SHP77 (cell line): ENCODE measurements at places on chromosomes 3 and 15.
A peak's percentile ranks its signal among the peaks of the same experiment; 100 is the strongest.

DNA sequence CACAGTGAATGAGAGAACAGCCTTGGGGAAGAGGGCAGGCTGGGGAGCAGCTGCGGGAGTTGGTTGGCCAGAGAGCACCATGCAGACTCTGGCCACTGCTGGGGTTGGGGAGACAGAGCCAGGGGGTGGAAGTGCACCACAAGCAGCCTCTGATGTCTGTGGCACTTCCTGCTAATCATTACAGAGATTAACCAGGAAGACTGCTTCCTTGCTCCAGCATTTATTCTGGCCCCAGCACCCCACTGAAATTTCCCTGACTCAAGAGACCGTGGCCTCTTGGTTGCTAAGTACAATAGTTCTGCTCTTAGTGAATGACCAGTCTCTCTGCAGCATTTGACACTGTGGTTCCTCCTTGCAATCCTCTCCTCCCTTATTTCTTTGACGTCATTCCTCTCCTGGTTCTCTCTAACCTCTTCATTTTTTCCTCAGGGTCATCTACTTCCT lies 266.2 kb upstream of the ROPN1 start:
- no peak for DNase-seq

- DNase-seq = no peak
These were observed 37.3 kb upstream of the FXR1 start for GRCh38 chr3:180875124-180875698.

DNA sequence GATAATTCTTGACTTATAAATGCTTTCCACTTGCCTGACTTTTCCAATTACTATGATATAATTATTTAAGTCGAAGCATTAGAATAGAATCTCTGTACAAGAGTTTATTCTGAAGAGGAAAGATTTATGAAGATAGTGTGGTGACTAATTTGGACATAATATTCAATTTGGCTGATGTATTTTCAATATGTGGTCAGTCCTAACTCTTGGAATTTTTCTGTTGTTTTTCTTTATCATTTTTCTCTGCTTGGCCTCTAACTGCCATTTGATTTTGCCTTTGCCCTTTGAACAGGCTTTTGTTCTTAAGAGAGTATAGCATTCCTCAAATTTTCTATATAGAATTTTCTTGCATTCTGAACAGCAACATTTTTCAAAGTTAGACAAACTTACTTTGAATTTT lies 2.6 kb upstream of the MDFIC2 start:
- DNase-seq = no peak

DNA sequence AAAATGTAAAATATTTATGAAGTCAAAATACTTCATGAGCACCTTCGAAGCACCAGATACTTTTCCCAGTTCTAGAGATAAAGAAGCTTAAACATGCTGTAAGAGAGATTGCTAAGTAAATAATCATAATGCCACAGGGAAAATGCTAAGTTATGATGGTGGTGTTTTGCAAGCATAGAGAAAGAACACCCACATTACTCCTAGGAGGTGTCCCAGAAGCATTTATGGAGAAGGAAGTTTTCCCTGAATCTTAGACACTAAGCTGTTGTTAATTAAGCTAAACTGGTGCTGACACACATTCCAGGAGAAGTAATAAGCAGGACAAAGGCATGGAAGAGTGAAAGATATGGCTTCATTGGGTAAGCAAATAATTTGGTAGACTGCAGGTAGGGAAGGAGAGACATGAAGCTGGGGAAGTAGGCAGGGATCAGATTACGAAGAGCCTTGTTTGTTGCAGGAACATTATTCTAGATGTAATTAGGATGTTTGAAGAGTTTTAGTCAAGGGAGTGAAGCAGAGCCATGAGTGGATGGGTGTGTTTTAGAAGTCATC lies 40.4 kb upstream of the CHMP2B start:
- DNase-seq = no peak

DNA sequence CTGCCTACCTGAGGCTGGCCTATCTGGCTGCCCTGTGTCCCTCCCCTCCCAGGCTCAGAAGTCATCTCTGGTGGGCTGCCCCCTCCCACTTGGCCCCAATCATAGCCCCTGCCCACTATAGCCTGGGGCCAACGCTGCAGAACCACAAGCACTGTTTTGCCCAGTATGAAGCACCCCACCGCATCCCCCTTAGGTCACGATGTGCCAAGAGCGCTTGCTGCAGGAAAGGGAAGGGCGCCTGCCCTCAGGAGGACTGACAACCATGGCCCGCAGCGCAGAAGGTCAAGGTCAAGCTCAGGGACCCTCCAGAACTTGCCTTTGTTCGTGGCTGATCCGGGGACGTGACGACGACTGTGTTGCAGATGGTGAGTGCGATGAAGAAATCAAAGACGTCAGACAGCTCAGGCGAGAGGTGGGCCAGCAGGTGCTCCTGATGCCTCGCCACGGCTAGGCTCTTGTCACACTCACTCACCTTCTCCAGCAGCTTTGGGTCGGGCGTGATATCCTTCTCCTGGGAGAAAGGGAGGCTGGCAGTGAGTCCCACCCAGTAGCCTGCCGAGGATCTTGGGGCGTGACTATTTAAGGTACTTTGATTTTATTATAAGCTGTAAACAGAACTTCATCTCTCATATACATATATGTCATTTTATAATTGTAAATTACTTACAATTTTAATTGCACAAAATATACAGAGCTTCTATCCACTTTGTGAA lies 146.6 kb downstream of the ATP10A start:
- no peak for DNase-seq

- no peak for DNase-seq
These were observed 54.9 kb downstream of the NSUN3 start for GRCh38 chr3:94117729-94118128.

DNA sequence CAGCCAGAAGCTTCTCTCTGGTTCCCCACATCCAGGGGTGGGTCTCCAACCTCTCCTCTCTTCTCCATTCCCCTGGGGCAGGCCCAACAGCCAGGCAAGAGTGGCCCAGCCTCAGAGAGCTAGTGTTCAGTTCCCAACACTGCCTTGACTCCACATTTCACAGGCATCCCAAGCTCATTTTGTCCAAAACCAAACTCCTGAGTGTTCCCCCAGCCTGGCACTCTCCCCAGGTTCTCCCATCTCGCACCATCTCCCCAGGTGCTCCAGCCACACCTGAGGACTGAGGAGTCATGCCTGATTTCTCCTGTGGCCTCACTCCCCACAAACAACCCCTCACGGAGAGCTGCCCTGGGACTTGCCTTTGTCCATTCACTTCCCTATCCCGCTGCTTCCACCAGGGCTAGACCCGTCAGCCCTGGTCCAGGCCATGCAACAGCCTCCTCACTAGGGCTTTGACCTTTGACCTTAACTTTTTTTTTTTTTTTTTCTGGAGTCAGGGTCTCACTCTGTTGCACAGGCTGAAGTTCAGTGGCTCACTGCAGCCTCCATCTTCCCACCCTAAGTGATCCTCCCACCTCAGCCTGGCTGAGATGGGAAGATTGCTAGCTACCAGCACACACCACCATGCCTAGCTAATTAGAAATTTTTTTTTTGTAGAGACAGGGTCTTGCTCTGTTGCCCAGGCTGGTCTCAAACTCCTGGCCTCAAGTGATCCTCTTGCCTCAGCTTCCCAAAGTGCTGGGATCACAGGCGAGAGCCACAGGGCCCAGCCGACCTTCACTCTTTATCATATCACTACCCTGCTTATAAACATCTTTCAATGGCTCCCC lies 3.9 kb upstream of the CSK start:
- DNase-seq = no peak

GRCh38 chr15:77591968-77592613 lies 40.6 kb downstream of the LINGO1 start:
- no peak for DNase-seq

- DNase-seq = no peak
These were observed 545.5 kb downstream of the ZPLD1 start for GRCh38 chr3:102980355-102980696.

DNA sequence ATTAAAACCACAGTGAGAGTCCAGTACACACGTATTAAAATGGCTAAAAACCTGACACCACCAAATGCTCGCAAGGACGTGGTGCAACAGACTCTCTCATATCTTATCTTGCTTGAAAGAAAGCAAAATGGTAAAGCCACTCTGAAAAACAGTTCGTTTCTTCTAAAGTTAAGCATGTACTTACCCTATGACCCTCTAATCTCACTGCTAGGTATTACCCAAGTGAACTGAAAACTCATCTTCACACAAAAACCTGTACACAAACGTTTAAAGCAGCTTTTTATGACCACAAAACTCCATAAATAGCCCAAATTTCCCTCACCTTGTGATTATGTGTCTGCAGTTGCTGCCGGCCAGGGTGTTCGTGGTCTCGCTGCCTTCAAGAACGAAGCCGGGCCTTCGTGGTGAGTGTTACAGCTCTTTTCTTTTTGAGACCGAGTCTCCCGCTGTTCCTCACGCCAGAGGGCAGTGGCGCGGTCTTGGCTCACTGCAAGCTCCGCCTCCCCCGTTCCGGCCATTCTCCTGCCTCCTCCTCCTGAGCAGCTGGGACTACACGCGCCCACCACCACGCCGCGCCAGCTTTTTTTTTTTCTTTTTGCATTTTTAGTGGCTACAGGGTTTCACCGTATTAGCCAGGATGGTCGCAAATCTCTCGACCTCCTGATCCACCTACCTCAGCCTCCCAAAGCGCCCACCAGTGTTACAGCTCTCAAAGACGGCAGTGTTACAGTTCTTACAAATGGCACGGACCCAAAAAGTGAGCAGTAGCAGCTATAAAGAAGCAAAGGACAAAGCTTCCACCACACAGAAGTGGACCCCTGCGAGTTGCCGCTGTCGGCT lies 165.4 kb downstream of the TJP1 start:
- peak; percentile 86 for DNase-seq

GRCh38 chr3:44363591-44363990 lies 25.0 kb downstream of the TCAIM start:
- DNase-seq = no peak

DNA sequence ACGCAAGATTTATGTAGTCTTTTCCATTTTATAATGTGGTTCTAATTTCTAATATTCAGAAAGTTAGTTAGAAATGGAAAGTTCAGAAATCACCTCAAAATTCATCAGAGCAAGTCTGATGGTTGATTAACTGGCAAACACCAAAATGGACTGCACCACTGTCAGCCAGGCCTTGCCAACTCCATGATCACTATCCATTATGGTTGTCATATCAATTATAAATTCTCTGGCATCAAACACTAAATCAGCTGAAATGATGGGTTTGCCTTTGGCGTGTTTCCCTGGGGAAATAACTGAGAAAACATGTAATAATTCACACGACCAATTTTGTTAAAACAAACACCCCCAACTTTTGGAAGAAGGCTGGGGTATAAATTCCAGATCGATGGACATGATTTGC lies 219.4 kb downstream of the CDIN1 start:
- no peak for DNase-seq

DNA sequence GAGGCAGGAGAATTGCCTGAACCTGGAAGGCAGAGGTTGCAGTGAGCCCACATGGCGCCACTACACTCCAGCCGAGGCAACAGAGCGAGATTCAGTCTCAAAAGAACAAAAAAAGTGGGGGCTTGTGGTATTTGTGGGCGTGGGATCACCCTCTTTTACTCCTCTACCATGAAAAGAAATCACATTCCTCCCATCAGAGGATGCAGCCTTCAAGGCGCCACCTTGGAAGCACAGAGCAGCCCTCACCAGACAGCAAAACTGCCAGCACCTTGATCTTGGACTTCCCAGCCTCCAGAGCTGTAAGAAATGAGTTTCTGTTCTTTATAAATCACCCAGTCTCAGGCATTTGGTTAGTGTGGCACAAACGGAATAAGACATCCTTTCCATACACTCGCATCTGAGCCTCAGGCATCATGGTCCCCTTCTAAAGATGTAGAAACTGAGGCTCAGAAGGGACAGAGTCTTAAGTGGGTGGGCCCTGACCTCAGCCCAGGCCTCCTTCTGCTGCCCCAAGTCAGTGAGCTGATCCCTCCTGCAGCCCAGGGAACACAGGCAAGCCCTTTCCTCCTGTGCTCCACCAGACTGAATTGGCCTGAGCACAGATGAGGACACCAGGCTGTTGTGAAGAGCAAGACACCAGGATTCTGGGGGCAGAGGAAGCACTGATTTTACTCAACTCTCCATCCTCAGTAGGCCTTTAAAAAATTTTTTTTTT lies 201.7 kb upstream of the LINGO1 start:
- DNase-seq = no peak

DNA sequence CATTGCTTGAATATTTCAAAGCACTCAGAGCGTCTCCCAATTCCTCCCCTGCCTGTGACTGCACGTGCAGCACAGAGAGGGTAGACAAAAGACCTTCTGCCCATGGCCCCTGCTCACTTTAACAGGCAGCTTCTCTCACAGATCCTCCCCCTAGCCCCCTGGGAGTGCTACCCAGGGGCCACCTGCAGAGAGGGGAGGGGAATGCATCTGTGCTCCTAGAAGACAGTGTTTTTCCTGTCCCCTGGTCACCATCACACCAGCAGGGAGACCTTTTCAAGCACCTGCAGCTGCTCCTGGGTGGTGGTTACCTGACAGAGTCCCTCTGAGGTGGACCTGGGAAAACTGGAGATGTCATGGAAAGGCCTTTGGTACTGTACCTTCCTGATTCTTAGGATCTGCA lies 56.7 kb upstream of the PRR23C start:
- DNase-seq = no peak

GRCh38 chr15:48052946-48053345 lies 67.8 kb upstream of the SLC24A5 start:
- no peak for DNase-seq

GRCh38 chr3:80384811-80385210 lies 617.0 kb upstream of the ROBO1 start:
- DNase-seq = no peak

GRCh38 chr3:46497556-46498265 lies at the start of gene RTP3:
TSS of gene RTP3 (plus strand) at chr3:46497976. CDS start at chr3:46498063, 87 bp downstream.
- DNase-seq = no peak

DNA sequence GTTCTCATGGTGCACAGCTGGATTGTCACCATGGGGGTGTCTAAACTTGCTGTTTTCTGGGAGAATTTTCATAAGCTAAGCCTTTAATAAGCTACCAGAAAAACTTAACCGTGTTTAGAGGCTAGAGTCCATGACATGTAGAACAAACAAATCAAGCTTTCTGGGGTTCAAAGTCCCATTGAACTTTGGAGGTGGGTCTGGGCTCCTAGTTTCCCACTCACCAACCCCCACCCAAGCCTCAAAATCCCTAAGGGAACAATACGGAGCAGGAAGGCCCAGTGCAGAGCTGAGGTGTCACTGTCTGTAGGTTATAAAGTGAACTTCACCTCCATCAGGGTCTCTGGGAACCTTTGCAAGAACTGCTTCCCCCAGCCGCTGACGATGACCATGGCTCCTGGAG lies 25.5 kb downstream of the RTP1 start:
- DNase-seq = no peak

- peak; percentile 95 for DNase-seq
These were observed at the start of gene SLC25A26 for GRCh38 chr3:66220602-66221377. TSS of gene SLC25A26 (plus strand) at chr3:66221001. CDS start at chr3:66221095, 94 bp downstream.

- DNase-seq = no peak
These were observed 651.4 kb upstream of the NECTIN3 start for GRCh38 chr3:110420158-110420641.

- peak; percentile 90 for DNase-seq
These were observed 1.0 kb upstream of the HES1 start for GRCh38 chr3:194134757-194135515.

DNA sequence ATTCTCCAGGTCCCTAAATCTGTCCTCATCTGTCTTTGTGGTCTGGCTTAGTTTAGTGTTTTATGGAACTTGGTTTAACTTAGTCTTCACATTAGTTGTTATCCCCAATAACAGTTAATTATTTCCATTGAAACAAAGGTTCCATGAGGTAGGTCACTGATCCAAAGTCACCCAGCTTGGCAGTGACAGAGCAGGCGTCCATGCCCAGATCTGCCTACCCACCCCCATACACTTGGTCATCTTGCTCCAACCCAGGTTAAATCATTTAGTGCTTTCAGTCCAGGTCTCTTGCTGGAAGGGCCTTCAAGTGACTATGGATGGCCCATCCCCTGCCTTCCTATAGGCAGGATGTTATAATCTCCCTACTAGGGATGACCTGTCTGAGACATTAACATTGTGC lies 127.4 kb downstream of the MYRIP start:
- DNase-seq = no peak

GRCh38 chr15:45169608-45170480 lies 17.9 kb downstream of the SHF start:
- no peak for DNase-seq
